ENCODE measurements at places on chromosomes 6 and 20.

DNA sequence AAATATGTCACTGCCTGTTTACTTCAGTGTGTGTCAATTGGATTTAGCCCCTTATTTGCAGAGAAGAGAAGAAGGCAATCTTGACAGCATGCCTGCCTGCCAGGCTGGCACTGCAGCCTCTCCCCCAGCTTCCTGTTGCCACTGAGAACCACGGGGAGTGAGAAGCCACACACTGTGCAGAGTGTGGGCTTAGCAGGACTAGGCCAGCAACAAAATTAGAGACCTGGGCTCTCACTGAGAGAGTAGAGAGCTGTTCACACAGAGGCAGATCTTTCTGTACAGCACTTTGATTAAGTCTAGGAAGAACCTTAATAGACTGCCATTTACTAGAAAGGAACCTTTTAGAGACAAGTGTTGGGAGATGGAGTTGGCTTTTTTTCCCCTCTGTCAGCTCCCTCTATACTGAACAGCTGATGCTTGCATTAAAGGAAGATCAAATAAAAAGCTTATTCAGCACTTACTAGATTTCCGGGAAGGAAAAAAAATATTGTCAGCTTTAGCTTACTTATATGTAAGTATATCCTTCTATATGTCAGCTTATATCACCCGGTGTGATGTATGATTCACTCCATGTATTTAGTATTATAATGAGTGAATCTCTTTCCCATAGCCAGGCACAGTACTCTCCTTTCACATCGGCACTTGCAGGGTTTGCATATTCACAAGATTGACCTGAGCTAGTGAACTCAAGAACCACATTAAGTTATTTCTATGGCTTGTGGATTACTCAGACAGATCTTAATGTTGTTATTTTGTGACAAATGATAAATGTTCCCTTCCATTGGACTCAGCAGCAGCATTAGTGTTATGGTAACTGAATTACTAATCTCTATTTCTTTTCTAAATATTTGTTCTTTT lies 851.0 kb upstream of the EPHA7 start:
- DNase-seq, result no peak

GRCh38 chr6:34570066-34570833 lies 14.1 kb upstream of the SPDEF start:
- DNase-seq, result no peak

DNA sequence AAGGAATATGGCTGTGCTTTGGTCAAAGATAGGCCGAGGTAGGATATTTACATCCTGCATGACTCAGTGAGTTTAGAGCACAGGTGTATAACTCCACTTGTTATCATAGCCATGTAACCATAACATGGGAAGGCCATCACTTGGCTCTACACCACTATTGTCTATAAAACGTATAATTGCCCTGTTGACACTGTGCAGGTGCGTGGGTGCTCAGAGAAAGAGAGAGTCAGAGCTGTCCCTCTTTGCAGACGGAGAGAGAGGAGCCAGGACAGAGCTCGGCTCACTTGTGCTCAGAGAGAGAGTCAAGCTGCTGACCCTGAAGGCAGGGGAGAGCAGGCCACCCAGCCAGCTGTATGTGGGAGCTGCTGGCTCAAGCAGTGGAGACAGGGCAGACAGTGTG lies 46.0 kb downstream of the OR2B6 start:
- no peak for DNase-seq

DNA sequence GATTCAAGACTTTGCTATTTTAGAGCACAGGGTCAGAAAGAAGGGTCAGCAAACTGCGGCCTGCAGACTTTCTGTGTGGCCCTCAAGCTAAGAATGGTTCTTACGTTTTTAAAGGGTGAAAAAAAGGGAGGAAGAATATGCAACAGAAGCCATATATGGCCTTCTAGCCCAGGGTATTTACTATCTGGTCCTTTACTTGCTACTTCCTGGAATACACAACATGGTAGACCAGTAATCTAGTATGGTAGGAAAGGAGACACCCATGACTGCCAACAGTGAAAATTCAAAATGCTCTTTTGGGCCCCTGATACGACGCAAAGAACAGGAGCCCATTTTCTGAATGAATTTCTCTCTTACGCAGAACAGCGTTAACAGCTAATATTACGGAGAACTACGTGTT lies 60.4 kb upstream of the EMILIN3 start:
- no peak for DNase-seq

DNA sequence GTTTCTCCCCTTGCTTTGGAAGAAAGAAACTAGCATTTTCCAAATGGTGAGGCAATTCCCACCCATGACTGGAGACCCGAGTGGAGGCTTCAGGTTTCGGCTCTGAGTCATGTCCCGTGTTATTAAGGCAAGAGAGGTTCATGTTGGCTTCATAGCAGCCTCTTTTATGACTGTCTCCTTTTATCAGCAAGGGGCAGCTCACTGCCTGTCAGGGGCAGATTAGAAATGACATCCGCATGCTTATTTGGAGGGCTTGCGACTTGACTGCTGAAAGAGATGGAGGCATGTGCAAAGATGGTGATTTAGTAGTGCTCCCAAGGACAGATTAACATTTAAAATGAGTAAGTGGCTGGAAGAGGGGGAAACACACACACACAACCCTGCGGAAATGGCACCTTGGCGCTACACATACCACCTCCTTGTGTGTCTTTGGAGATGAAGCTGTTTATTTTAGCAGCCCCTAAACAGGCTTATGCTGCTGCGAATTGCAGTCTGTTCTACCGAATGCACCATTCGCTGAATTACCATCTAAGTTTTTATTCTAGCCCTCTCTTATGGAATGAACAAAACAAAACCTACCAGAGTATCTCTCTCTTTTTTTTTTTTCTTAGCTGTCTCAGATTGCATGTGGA lies 52.1 kb upstream of the VSTM2L start:
- no peak for DNase-seq

GRCh38 chr6:71049198-71049770 lies 92.4 kb upstream of the B3GAT2 start:
- DNase-seq, result no peak

- DNase-seq, result no peak
Measured at GRCh38 chr6:107032051-107032450, 4.1 kb downstream of the MTRES1 start.
